ENCODE measurements at places on chromosomes 6 and 20.

DNA sequence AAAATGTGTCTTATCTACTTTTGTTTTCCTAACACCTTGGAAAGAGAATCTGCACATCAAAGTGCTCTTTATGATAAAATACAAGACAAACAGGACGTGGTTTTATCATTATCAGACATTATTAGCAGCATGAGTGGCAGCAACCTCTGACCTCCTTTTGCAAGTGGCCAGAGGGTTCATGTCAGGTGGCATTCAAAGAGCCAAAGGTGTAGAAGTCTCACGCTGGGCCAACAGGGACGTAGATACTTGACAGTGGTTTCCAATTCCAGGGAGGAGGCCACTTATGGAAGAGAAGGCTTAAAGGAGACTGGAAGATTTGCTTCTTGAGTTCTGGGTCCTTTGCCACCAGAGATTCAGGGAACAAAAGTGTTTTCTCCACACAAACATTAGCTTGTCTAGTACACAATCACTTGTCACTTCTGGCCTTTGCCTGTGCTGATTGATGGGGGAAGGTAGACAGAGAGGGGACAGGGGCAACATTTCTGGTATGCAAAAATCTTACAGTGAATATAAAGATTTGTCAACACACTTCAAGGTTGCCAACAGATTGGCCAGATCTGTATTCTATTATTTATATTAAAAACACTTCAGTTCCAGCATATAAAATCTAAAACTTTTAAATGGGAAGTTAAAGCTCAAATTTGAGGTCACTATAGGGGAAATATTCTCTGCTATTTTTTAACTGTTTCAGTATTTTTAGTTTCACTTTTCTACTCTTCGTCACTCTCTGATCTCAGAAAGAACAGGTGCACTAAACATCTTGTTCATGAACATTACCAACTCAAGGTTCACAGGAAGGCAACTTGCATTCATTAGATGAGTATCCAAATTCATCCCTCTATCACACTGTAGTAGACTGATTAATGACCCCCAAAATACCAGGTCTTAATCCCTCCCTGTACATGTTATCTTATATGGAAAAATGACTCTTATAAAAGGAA is 52.1 kb upstream of the FBXO30 start:
- no peak for DNase-seq

- no peak for DNase-seq
Measured at GRCh38 chr6:110643175-110643574, 166.8 kb upstream of the SLC22A16 start.

DNA sequence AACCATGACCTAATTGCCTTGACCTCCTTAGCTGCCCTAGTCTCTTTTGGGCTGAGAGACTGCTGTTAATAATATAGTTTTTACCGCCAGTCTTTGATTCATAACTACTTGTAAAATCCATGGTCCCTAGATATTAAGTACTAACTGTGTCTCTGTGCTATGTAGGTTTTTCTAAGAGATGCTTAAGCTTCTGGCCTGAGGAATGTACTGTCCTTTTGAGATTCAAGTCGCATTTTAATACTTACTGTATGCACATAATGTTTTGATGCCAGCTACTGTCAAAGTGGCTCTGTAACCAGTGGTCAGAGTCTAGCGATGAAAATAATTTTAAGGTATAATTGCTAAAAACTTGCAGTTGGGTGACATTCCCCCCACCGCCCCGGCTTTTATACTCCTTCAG is 2.1 kb downstream of the AKAP12 start:
- no peak for DNase-seq

- DNase-seq = no peak
Measured at GRCh38 chr6:139588734-139589593, 214.5 kb upstream of the CITED2 start.

- DNase-seq = no peak
Measured at GRCh38 chr6:143807103-143807772, 35.9 kb upstream of the LTV1 start.

DNA sequence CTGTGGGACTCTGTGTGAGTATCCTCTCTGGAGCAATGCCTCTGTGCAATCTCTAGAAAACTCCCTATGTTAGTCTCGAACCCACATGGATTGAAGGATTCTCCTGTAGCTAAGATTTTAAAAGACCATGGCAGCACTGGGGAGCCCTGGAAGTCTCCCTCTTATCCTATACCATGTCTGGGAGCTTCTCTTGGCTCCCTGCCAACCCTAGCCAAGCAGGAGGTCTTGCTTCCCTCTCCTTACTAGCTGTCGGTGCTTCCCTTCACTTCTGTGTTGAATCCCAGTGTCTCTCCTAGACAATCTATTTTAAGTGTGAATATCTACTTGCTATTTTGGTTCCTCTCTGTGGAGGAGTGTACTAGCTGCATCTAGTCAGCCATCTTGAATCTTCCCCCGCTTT is 118.8 kb upstream of the NRN1 start:
- no peak for DNase-seq

DNA sequence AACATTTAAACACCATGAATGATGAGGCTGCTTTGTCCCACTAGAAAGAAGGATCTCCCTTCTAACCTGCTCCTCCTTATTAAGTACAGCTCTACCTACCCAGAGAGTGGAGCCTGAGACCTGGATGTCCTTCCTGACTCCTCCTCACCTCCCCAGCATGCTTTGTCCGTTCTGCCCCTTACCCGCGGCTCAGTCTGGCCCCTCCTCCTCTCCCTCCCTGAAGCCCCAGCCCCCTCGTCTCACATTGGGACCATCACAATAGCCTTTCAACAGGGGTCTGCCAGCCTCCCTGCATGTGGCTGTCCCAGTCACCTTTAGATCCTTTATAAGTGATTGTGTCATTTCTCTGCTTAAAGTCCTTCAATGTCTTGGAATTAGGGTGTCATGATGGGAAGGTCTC is 72.5 kb downstream of the DZANK1 start:
- no peak for DNase-seq

- DNase-seq = no peak
Measured at GRCh38 chr6:26389349-26389894, 6.5 kb downstream of the BTN2A2 start.

GRCh38 chr6:17457956-17458355 is 64.6 kb downstream of the CAP2 start:
- no peak for DNase-seq

DNA sequence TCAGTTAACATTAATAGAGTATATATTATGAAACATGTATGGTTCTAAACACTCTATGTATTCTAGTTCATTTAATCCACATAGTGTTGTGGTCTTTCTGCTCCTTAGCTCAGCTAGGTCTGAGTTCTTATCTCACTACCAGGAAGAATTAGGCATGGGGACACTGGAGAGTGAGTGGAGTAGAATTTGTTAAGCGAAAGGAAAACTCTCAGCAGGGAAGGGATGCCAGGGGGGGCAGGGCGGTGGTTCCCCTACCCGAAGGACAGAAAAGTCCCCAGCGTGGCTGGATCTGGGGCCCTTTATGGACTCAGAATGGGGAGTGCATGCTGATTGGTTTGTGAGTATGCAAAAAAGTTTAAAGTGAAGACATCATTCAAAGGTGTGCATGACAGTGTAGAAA is 727.5 kb downstream of the TBC1D32 start:
- no peak for DNase-seq

- no peak for DNase-seq
Measured at GRCh38 chr6:33199687-33200218, 712 bp downstream of the RXRB start.

DNA sequence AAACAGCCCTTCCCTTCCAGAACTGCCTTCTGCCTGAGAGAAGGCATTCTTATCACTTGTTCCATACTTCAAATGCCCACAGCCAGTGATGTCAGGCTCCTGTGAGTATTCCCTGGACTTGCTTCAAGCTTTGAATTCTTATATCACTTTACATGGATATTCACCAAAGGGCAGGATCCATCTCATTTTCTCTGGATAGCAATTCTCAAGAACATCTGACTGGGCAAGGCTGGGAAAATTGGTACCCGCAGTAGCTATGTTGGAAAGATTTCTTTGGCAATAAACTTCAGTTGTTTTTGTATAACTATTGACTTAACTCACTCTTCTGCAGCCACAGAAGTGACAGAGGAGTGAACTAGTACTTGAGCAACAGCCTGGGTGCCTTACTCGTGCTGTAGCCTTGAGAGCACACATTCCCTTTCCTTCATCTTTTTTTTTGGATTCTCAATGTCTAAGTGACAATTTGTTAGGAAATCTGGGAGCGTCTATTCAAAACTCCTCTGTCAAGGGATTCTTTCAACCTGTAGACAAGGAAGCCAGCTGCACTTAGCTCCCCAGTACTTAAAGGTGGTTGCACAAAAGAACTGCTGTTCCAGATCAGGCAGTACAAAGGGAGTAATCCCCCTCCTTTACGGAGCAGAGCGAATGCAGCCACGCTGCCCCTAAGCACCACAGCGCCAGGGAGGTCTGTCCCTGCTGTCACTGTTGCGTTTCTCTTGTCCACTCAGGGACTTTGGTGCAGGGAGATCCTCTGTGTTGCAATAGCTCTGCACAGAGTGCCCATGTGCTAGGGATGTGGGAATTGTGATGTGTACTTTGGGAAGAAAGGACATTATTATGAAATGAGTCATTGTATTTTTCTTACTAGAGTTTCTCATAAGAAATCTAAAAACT is 69.6 kb downstream of the JAG1 start:
- DNase-seq = peak; percentile 73

DNA sequence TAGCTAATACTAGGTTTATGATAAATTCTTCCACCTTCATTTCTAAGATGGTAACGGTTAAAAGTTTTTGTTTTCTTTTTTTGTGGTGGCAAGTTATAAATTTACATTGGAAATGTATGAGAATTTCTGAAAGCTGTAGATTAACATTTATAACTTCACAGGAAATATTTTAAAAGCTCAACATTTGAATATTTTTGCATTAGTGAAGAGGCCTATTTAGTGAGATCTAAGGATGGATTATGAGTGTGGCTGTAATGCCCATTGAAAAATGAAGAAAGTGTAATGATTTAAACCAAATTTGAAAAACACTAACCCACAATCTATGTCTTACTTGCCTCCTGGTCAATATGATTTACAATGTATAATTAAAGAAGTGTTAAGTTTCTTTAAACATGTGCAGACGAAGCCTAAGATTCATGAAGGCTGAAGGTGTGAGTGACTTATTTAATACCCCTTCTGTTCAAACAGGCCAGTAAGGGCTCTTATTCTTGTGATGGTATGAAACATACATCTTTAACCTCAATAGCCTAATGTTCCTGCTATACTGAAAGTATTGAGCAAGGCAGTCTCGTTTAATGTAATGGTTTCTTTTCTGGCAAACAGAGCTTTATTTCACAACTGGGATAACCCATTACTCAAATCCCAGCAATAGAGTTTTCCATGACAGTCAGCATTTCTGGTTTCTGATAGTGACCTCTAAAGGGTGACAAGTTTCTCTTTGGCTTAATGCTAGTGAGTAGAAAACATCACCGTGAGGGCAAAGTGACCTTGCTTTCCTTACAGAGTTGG is 13.2 kb downstream of the HDGFL1 start:
- DNase-seq = no peak

DNA sequence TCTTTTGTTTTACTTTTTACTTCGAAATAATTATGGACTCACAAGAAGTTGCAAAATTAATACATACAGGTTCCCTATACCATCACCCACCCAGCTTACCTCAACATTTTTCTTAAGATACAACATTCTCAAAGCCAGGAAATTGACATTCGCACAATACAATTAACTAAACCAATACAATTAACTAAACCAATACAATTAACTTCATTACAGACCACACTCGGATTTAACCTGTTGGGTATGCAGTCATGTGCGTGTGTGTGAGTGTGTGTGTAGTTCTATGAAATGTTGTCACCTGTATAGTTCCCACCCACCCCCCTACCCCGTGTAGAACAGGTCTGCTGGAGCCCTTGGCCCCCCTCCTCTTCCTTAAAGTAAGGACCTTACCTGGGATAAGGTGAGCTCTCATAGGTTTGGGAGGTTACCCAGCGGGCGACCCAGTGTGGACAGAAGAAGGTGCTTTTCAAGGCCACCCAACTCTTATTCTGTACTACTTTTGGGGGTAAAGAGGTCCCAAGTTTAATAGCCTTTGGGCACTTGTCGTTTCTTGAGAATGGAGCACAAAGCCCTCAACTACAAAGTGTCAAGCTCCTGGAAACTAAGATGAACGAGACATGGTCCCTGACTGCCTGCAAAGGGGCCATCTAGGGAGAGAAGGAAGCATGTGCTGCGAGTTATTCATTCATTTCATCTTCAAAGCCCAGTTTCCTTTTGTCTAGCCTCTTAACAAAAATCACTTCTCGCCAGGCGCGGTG is 544 bp upstream of the STK38 start:
- DNase-seq = no peak

DNA sequence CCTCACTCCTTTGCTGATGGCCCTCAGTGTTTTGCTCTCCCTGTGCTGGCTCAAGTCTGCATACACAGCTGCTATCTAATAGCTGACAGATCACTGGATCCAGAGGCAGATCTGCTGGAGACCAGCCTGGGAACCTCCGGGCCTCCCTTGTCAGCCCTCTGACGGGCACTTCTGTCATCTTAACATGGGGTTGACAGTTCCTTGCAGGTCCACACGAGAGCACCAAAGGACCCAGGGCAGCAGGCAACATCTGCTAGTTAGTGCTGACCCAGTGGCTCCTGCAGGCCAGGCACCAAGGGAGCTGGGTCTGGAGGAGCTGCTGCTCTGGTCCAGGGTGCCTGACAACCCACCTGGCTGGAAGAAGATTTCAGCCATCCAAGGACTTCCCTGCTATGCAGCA is 208.1 kb downstream of the UST start:
- DNase-seq = no peak

DNA sequence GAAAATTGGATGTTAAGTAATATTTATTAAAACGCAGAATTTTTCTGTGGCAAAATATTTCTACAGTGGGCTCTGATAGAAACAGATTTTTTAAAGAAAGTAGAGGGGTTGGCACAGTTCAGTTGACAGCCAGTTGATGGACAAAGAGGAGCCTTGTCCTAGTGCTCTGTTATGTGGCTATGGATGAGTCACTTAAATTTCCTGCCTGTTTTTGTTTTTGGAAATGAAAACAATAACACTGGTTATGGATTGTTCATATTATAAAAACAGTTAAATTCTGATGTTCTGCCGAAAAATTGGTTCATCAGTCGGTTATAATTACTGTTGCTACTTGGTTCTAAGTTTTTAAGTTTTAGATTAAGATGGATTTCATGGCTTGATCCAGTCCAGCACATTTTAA is 42.8 kb downstream of the MYO6 start:
- DNase-seq = no peak
